ENCODE measurements at places on chromosomes 4 and X. TPM values are rescaled to one million over a fixed set of nuclear protein-coding genes. Genes with fewer than 3 reads are reported as not detected.

GRCh38 chr4:127410201-127410600, 222.6 kb upstream of the INTU start:
- DNase-seq, result peak; percentile 72
- no peaks in the 10 kb centered on the region for H3K4me1 ChIP-seq
- H3K27ac ChIP-seq, result no peak overlapping the region
- H3K27me3 ChIP-seq, result no peaks in the 10 kb centered on the region

DNA sequence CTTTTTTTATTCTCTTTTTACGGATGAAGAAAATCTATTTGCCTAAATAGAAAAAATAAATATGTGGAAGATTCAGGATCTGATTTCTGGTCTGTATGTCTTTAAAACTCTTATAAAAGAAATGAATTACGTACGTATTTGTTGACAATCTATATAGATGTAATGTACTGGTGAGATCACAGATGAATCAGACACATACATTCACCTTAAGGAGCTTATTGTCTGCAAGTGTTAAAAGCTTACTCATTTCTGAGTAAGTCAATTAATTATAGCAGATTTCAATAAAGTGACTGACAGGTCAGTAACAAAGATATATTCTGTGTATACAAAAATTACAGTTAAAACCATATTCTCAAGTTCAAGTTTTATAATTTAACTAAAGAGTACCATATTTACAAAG, 66.6 kb upstream of the NAF1 start:
- H3K36me3 ChIP-seq, result no peaks in the 10 kb centered on the region
- no peak overlapping the region for H3K27ac ChIP-seq
- H3K4me3 ChIP-seq, result no peak overlapping the region
- H3K4me1 ChIP-seq, result no peaks in the 10 kb centered on the region
- DNase-seq, result no peak
- H3K27me3 ChIP-seq, result no peaks in the 10 kb centered on the region

WDR13 gene
- total RNA-seq, result 106 TPM

DNA sequence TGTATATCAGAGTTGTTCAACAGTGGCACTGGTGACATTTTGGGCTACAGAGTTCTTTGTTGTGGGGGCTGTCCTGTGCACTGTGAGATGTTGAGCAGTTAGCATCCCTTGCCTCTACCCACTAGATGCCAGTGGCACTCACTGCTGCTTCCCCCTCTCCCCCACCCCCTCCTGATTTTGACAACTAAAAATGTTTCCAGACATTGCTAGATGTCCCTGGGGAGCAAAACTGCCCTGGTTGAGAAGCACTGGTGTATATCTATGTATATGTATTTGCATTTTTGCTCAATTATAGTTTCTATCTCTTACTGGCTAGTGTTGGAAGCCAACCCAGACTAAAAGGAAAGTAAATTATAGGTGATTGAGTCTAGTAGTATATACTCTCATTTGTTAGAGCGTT, 2.4 kb downstream of the TMEM131L start:
- H3K4me3 ChIP-seq, result peak overlapping the region; percentile 98
- H3K4me1 ChIP-seq, result no peaks in the 10 kb centered on the region
- H3K27me3 ChIP-seq, result no peaks in the 10 kb centered on the region

SHROOM3 gene
- total RNA-seq, result 6.1 TPM

MTTP gene
- 6.6 TPM for total RNA-seq

P2RY10 gene
- not detected for total RNA-seq

DNA sequence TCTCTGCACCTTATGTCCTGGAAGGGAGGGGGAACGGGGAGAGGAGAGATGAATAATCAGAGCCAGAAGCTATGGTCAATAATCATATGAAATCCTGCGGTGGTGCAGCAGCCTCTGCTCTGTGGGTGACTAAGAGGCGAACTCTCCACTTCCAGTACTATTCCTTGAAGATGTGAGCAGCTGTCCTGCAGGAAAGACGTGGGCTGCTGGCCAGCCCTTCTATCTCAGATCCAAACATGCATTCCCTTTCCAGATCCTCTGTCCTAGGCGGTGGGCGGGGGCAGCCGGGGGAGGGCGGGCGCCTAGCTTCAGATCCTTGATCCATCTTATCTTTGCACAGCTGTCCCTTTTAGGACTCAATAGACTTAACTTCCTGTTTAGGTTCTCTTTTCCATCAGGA, 34.5 kb downstream of the SPINK2 start:
- H3K4me3 ChIP-seq, result no peak overlapping the region
- peak overlapping the region; percentile 67 for H3K27ac ChIP-seq
- H3K27me3 ChIP-seq, result no peaks in the 10 kb centered on the region

- H3K4me3 ChIP-seq, result no peak overlapping the region
- peaks cover 6% of the 10 kb centered on the region for H3K36me3 ChIP-seq
- peaks cover 48% of the 10 kb centered on the region for H3K4me1 ChIP-seq
- no peak for DNase-seq
These were observed 49.2 kb upstream of the MND1 start for GRCh38 chr4:153295131-153295755.

DCAF12L2 gene
- total RNA-seq, result 0.71 TPM

ABCG2 gene
- 2.9 TPM for total RNA-seq

CUL4B gene
- 46.2 TPM for total RNA-seq

RASSF6 gene
- total RNA-seq, result 0.41 TPM

GRCh38 chr4:7854697-7855370, 84.8 kb downstream of the AFAP1 start:
- peaks cover 56% of the 10 kb centered on the region for H3K4me1 ChIP-seq
- H3K27ac ChIP-seq, result peak overlapping the region; percentile 80
- H3K4me3 ChIP-seq, result no peak overlapping the region
- peaks cover 7% of the 10 kb centered on the region for H3K36me3 ChIP-seq

- H3K4me3 ChIP-seq, result no peak overlapping the region
- H3K27me3 ChIP-seq, result no peaks in the 10 kb centered on the region
These were observed 15.9 kb downstream of the MMAA start for GRCh38 chr4:145635117-145635516.

- no peaks in the 10 kb centered on the region for H3K36me3 ChIP-seq
- no peak overlapping the region for H3K4me3 ChIP-seq
- H3K27me3 ChIP-seq, result no peaks in the 10 kb centered on the region
- H3K4me1 ChIP-seq, result no peaks in the 10 kb centered on the region
- no peak for DNase-seq
These were observed 31.2 kb downstream of the PPP2R3B start for GRCh38 chrX:355329-356050.

TMEM47 gene
- 95.8 TPM for total RNA-seq

CHRDL1 gene
- 113 TPM for total RNA-seq

GRCh38 chrX:22135171-22135711, 103.1 kb downstream of the PHEX start:
- DNase-seq, result no peak
- peak overlapping the region; percentile 74 for H3K27ac ChIP-seq
- H3K27me3 ChIP-seq, result no peaks in the 10 kb centered on the region
- H3K4me1 ChIP-seq, result no peaks in the 10 kb centered on the region

DNA sequence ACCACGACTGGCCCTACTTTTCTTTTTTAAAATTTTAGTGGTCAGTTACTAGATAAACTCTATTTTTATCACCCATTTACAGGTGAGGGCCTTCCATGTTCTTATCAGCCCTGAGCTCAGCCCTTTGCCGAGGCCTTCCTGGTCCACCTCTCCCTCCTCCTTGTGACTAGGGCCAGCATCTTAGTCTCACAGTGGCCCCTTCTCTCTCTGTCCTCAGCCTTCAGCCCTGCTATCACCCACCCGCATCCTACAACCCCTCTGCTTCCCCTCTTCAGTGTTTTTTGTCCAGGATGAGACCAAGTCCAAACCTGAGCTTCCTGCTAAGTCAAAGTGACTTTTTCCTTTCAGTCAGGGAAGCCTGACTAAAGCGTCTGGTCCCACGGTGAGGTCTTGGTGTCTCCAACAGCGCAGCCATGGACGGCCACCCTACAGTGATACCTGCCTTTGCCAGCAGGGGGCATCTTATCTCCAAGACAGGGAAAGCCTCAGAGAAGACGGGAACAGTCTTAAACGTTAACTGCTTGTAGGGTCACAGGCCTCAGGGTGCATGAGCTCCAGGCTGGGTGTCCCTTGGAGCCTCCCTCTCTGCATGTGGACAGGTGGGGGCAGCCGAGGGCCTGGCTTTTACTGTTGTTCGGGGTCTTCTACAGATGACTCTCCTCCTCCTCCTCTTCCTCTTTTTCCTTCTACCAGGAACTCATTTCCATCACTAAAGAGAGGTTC, 11.7 kb upstream of the GAGE10 start:
- no peak for DNase-seq
- H3K27ac ChIP-seq, result no peak overlapping the region
- H3K36me3 ChIP-seq, result no peaks in the 10 kb centered on the region
- H3K4me1 ChIP-seq, result no peaks in the 10 kb centered on the region

DNA sequence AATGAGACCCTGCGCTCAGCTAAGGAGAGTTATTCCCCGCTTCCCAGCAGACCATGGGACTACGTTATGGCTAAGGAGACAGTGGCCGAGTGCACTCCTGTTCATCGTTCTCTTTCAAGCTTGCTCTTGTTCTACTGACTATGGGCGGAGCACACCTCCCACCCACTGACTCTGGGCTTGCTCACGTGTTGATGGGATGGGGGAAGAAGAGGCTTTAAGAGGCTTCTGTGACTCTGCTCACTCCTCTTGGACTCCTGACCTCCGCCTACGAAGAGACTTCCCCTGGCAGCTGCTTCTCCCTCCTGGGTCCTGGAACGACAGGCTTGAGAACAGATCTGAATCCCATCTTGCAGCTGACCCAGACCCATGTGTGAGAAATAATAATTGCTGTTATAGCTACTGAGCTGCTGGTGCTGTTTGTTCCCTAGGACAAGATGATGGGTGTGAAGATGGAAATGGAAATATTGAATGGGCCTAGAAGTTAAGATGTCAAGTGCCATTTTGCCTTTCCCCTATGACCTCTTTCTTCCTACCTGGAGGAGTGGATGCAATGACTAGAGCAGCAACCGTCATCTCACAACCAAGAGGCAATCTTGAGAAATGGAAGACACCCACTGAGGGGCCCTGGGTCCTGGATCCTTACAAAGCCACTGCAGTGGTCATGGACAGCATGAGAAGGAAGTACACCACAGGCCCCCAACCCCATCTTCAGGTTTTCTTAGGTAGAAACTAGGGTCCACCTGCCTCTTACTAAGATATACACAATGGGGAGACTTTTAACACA, 38.7 kb upstream of the IRAK1 start:
- H3K4me3 ChIP-seq, result no peak overlapping the region
- no peaks in the 10 kb centered on the region for H3K27me3 ChIP-seq
- peaks cover 46% of the 10 kb centered on the region for H3K4me1 ChIP-seq
- no peak for DNase-seq
- H3K27ac ChIP-seq, result no peak overlapping the region

GRCh38 chr4:40186665-40187014, 10.2 kb upstream of the RHOH start:
- H3K4me1 ChIP-seq, result no peaks in the 10 kb centered on the region
- no peaks in the 10 kb centered on the region for H3K36me3 ChIP-seq
- DNase-seq, result no peak
- H3K27me3 ChIP-seq, result peaks cover 4% of the 10 kb centered on the region

IL2RG gene
- not detected for total RNA-seq

ASMT gene
- not detected for total RNA-seq

CFAP47 gene
- total RNA-seq, result not detected

DNA sequence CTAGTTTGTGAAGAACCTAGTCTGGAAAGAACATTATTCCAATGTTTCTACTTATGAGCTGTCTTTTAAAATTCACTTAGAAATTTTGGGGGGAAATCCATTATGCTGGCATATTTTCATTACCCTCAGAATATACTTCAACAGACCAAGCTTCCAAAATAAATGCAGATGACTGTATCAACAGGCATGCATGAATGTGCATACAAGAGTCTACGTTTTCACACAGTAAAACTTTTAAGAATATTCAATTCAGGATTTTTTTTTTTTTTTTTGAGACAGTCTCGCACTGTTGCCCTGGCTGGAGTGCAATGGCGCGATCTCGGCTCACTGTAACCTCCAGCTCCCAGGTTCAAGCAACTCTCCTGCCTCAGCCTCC, 49.7 kb downstream of the ABCG2 start:
- no peak for DNase-seq
- no peaks in the 10 kb centered on the region for H3K4me1 ChIP-seq
- no peaks in the 10 kb centered on the region for H3K27me3 ChIP-seq

- no peak overlapping the region for H3K27ac ChIP-seq
- H3K4me1 ChIP-seq, result no peaks in the 10 kb centered on the region
- H3K4me3 ChIP-seq, result no peak overlapping the region
- DNase-seq, result no peak
These were observed 30.2 kb upstream of the EIF1AX start for GRCh38 chrX:20171887-20172286.

DNA sequence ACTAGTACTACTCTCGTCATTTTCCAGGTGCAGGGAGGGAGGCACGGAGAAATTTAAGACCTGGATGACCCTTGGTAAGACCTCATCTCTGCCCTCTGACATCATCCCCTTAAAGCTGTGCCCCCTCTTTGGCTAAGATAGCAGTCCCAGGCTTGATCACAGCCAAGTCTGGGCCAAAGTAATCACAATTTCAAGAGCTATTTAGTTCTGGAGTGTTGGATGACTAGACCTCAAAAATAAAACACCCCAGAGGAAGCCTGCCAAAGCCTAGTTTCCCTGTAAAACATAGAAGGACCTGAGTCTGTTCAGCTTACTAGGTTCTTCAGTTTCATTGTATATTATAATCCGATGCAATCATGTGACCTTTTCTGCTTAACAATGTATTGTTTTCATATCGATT, 144.6 kb upstream of the ARHGEF9 start:
- no peak for DNase-seq
- H3K36me3 ChIP-seq, result no peaks in the 10 kb centered on the region
- no peaks in the 10 kb centered on the region for H3K4me1 ChIP-seq
- no peak overlapping the region for H3K4me3 ChIP-seq

DNA sequence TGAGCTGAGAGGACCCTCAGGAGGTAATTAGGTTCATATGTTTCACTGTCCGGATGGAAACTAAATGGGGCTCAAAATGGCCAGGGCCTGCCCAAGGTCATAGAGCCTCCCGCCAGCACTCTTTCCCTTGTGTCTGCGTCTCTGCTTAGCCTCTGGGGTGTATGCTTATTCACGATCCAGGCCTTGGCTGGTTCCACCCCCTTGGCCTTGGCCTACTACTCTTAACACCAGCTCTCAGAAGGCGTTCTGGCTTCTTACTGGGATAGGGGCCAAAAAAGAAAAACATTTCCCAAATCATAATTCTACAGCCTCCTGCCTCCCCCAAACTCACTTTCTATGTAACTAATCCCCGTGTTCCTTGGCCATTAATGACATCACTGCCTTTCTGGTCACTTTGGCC, 68.8 kb downstream of the RTL5 start:
- H3K36me3 ChIP-seq, result no peaks in the 10 kb centered on the region
- H3K27me3 ChIP-seq, result no peaks in the 10 kb centered on the region
- no peaks in the 10 kb centered on the region for H3K4me1 ChIP-seq
- DNase-seq, result peak; percentile 84
- no peak overlapping the region for H3K4me3 ChIP-seq

GRCh38 chr4:152106113-152106763, 345.4 kb upstream of the GATB start:
- no peak overlapping the region for H3K4me3 ChIP-seq
- H3K36me3 ChIP-seq, result no peaks in the 10 kb centered on the region
- peaks cover 28% of the 10 kb centered on the region for H3K4me1 ChIP-seq
- DNase-seq, result peak; percentile 81
- H3K27ac ChIP-seq, result peak overlapping the region; percentile 40

- no peaks in the 10 kb centered on the region for H3K36me3 ChIP-seq
- no peak overlapping the region for H3K27ac ChIP-seq
- H3K4me3 ChIP-seq, result no peak overlapping the region
- DNase-seq, result no peak
These were observed 54.5 kb downstream of the RS1 start for GRCh38 chrX:18617407-18617750.
